ENCODE measurements at places on chromosomes 12 and 14.
A peak's percentile ranks its signal among the peaks of the same experiment; 100 is the strongest.

GRCh38 chr14:71286126-71286525 is 378.9 kb downstream of the PCNX1 start:
- no peak for DNase-seq

GRCh38 chr14:103560691-103561090 is 1.8 kb downstream of the BAG5 start:
- no peak for DNase-seq

- no peak for DNase-seq
Observed at GRCh38 chr14:105331575-105332349, 17.2 kb downstream of the PACS2 start.

DNA sequence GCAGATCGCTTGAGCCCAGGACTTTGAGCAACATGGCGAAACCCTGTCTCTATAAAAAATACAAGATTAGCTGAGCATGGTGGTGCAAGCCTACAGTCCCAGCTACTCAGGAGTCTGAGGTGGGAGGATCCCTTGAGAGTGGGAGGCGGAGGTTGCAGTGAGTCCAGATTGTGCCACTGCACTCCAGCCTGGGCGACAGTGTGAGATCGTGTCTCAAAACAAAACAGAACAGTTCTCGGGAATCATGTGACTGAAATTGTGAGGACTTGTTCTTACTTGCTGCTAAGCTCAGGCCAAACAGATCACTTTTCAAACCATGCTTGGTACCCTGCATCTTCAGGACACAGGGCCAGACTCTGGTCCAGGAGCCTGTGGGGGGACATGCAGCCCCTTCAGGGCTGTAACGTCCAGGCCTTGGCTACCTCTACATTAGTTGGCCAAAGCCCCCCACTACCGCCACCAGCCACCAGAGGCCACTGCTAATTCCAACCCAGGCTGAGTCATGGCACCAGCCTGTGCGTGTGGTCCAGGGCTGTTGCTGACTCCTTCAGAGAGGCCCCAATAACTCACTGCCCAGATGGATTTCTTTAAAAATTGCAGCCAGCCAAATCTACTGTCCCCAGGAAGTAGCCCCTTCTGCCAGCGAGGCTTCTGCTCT is 33.4 kb upstream of the SYNDIG1L start:
- DNase-seq: no peak

DNA sequence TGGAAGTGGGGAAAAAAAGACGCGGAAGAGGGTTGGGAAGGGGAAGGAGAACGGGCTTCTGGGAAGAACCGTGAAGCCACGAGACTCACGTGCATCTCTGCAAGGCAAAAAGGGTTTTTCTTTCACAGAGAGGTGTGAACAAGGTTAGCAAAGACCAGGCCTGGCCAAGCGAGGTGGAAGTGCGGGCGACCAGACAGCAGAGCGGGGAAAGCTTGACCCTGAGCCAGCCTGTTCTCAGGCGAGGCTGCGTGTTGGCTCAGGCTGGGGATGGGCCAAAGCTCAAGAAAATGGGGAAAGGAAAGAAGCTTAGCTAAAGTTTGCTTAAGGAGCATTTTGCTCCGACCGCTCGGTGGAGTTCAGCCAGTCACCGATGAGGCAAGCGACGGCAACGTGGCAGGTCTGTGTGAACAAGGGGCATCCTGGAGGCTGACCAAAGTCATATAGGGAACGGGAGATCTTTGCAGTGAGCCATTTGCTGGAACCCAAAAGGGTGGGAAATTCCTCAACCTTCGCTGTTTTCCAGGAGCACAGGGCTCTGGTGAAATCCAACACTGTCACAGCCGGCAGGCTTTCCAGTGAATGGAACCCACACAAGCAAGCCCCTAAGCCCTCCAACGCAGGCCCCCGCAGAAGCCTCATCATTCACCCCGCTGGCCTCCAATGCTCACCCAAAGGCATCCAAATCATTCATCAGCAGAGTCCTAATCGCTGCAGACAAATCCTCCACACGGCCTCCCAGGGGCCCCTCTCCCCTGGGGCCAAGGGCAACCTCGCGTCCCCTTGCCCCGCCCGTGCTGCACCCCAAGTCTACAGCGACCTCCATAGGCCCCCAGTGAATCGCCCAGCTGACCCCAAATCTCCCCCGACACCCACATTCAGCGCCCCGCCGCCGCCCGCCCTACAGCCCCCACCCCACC is 754 bp downstream of the ZNF605 start:
- peak; percentile 23 for DNase-seq

- no peak for DNase-seq
Observed at GRCh38 chr14:46540986-46541385, 110.6 kb downstream of the RPL10L start.

DNA sequence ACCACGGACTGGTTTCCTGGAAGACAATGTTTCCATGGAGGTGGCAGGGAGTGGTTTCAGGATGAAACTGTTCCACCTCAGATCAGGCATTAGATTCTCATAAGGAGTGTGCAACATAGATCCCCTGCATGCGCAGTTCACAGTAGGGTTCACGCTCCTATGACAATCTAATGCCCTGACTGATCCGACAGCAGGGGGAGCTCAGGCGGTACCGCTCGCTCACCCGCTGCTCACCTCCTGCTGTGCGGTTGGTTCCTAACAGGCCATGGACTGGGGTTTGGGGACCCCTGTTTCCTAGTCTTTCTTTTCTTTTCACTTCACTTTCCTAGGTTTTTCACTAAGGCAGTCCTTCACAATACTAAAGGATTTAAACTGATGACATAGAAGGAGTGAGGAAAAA is 39.6 kb downstream of the GUCY2C start:
- DNase-seq: no peak

DNA sequence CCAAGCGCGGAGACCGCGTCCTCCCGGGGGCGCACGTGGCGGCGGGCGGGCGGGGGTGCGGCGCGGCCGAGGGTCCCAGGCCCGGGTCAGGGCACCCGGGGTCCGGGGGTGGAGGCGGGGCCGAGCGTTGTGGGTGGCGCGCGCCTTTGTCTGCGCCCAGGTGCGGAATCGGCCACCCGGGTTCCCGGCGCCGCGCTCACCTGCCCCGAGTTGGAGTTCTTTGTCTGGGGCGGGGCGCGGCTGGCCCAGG is 50.1 kb downstream of the LRCOL1 start:
- DNase-seq: no peak

DNA sequence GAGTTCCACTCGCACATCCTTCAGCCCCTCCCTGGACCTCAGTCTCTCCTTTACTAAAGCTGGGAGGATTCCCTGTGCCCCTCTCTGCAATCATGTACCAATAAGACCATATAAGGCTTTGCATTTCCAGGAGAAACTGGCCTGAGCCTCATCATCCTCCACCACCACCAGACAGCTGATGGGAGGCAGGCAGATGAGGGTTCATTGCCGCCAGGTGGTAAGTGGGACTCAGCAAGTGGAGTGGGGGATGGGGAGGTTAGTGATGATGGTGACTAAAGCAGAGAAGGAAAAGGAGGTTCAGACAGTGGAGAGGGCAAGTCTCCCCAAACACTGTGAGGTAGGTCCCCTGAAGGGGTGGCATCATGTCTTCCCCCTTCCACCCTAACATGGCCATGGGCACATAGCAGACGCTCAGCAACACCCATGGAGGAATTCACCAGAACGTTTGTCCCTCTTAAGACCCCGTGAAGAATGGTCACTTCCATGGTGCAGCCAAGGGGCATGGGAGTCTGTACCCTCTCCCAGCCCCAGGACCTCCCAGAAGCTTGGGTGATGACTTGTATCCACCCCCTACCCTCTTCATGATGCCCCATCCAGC is 4.5 kb upstream of the TNFRSF1A start:
- DNase-seq: no peak

DNA sequence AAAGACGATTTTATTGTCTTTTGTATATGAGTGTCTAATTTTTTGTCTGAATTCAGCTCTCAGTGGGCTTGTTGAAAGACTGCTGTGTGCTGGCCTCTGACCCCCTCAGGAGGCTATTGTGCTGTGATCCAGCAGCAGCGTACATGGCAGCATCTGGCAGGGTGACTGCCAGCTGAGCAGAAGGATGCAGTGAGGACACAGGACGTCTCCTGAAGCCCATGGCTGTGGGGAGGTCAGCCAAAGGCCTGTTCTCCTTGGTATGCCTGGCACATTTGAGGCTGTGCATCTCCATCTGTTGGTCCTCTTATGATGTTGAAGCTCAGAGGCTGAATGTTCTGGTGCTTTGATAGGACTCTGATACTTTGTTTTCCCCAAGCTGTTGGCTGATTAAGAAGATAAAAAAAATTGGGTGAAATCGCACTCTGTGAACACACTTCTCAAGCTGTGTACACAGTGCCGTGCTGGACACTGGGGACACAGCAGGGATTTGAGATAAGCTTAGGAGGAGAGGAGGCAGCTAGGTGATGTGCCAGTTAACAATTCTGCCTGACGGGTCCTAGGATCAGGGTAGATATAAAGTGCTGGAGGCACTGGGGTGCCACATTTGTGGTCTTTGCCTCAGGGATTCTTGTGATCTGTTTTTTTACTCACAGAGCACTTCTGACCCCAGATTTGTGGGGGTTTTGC is 37.5 kb downstream of the EID3 start:
- no peak for DNase-seq

DNA sequence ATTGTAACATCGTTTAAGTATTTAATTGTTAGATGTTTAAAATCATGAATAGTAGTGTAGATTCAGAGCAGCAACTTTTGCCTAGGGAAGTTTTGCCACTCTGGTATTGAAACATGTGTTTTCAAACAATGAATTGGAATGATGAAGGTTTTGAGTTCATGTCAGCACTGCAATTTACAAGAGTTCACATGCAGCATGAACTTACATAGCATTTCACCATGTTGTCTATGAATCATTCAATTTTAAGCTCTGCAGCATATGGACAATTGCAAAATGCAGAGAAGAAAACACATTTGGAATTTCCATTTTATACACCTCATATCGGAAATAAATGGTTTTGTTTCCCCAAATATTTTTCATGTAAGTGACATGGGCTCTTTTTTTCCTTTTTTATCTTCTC is 170.7 kb upstream of the CDKN3 start:
- no peak for DNase-seq

DNA sequence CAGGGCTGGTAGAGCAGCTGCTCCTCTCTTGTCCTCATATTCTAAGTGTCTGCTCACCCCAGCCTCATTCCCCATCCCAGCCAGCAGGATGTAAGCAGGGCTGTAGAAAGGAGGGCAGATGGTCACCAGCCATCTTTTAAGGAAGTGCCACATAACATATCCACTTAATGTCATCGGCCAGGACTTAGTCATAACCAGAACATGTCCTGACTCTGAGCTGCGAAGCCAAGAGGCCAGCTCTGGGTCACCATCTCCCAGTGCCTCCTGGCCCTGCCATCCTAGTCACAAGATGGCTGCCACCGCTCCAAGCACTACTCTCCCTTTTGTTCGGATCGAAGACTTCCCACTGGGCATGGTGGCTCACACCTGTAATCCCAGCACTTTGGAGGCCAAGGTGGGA is 123.9 kb downstream of the PLXNC1 start:
- DNase-seq: no peak

DNA sequence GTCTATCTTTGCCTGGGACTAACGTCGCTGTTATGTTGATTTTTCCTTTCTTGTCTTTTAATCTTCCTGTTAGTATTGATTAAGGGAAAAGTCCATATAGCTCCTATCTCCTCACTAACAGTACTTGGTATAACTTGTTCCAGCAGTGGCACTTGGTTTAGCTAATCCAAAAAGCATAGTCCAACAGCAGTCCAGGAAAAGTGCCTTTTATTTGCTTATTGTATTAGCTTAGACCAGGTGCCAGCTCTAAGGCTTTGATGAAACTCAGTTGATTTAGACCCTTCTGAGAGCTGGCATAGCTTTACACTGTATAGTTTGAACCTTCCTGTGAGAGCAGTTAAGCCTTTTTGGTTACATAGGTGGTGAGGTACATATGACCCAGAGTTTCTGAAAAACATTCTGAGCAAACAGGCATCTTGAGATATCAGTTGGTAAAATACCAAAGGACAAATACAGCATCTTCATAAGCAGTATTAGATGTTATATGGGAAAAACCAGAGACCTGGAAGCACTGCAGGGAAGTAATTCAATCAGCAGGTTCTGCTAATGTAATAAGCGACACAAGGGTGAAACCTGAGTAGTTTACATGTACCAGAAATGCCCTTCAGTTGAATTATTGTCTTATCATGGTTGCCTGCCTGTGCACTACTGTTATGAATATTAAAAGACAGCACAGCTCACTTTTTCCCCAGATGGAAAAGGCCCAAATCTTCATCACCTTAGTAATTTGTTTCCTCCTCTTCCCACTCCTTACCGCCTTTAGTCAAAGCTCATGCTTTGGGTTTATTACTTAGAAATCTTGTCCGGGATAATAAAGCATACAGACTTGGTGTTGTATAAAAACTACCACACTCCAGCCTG is 13.0 kb downstream of the PELI2 start:
- no peak for DNase-seq

DNA sequence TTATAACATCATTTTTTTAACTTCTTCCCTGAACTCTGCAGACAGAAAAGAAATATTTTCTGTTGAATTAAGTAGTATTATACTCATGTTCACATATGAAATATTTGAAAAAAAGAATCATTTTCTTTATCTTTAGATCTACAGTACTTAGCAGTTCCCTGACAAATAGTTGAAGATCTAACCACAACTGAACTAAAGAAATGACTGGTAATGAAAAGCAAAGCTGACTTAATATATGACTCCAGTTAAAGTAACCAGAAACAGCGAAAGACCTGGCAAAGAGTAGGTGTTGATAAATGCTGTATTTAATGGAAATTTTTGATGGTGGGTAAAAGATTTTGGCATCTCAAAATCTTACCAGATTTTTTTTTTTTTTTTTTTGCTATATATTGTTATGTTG is 207.1 kb upstream of the SLC16A7 start:
- DNase-seq: no peak

GRCh38 chr12:22916815-22917214 is 291.8 kb downstream of the ETNK1 start:
- no peak for DNase-seq

DNA sequence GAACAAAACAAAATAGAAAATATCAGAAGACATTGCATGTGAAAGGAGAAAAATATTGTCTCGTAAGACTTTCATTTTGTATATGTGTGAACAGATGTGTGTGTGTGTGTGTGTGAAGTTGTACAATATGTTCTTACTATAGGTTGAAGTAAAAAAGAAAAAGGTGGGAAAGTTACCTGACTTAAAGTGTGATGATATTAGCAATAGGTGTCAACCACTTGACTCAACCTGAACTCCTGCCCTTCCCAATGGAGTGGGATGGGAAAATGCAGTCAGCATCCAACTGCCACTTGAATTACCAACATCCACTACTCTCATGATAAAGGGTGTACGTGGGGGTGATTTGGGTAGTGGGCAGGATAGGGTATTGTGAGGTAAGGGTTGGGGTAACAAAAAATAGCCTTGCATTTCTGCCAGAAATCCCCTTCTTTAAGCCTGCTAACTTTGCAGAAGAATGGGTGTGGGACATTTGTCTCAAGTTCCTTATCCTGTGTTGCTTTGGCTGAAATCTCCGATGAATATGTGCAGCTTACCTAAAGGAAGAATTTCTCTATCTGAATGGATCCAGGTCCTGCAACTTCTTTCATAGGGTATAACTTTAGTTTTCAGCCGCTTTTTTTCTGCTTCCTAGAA is 181.6 kb downstream of the CHST11 start:
- DNase-seq: no peak

GRCh38 chr14:94394581-94395207 is 6.3 kb upstream of the SERPINA1 start:
- no peak for DNase-seq

Data from T-helper 22 cell (primary cell).